GM23248 (cell line): ENCODE measurements at places on chromosomes 11 and 22. TPM values are rescaled to one million over a fixed set of nuclear protein-coding genes. Genes with fewer than 3 reads are reported as not detected.

The TRIM51G gene
- not detected in 2 replicates for total RNA-seq

The GPR83 gene
- not detected in 2 replicates for total RNA-seq

The PHLDA2 gene
- 11.7 and 16.8 TPM in 2 replicates for total RNA-seq

- no peak for DNase-seq
Measured at GRCh38 chr11:114273890-114274635, 22.1 kb upstream of the NNMT start.

DNA sequence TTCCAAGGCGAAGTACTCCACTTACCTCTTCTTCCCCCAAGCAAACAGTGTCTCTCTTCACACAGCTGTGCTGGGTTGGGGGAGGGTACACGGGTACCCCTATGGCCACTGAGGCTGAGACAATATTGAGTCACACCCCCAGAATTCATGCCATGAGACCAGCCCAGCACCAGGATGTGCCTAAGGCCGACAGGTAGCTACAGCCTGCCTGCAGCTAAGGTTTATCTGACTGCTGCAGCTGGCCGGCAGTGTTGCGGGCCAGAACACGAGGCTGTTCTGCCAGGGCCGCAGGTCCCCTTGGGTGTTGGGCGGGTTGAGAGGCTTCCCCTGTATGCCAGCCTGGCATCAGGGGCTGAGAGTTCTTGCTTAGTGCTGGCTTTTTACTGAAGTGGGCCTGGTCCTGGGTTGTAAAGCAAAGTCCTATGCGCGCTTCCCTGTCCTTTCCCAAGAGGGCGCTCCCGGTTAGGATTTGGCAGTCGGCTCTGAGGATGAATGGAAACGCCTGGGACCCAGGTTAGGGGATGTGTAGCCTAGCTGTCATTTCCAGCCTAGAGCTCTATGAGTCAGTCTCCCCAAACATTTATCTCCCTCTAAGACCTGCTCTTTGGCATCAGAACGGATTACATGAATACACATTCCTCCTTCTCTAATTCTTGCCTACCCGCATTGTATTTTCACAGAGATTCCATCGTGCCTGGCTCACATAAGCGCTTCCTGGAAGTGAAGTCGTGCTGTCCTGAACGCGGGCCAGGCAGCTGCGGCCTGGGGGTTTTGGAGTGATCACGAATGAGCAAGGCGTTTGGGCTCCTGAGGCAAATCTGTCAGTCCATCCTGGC lies 7.1 kb downstream of the USP18 start:
- DNase-seq = peak; percentile 94

GRCh38 chr22:40322021-40322420 lies 24.3 kb upstream of the ADSL start:
- DNase-seq = no peak
